Activated naive CD4-positive, alpha-beta T cell treated with anti-CD3 and anti-CD28 coated beads, Interleukin-2, amount 50 U/mL, for 16 hours (primary cell): ENCODE measurements at places on chromosomes 1 and 21.
A peak's percentile ranks its signal among the peaks of the same experiment; 100 is the strongest.

DNA sequence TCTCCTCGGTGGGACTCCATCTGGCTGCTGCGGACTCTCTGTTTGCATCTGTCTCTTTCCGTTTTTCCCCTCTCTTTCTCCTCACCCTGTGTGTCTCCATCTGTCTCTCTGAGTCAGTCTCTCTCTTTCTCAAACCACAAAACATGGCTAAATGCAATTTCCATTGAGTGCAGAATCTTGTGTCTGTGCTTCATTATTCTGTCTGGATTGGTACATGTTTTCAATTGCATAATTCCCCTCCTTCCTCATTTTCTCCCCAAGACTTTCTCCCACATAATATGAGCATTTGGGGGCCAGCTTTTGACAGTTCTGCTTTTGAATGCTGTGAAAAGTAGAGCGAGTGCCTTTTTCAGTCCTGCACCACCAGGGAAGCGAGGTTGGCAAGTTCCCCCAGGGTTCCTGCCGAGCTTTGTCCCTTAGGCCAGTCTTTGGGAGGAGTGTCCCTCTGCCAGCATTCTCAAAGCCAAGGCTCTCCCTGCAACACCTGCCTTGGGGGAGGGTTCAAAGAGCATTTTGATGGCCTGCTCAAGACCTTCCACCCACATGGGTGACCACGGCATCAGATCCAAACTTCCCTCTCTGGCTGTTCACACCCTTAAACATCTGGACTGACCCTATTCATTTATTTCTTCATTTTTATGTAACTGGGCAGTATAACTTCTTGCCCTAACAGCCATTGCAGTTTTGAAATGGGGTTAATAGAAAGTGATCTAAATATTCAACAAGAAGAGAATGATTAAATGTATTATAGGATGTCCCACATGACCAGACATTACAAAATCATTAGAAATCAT lies 32.8 kb upstream of the SCMH1 start:
- no peak for DNase-seq

GRCh38 chr1:234562334-234562733 lies 47.6 kb downstream of the IRF2BP2 start:
- DNase-seq, result no peak

DNA sequence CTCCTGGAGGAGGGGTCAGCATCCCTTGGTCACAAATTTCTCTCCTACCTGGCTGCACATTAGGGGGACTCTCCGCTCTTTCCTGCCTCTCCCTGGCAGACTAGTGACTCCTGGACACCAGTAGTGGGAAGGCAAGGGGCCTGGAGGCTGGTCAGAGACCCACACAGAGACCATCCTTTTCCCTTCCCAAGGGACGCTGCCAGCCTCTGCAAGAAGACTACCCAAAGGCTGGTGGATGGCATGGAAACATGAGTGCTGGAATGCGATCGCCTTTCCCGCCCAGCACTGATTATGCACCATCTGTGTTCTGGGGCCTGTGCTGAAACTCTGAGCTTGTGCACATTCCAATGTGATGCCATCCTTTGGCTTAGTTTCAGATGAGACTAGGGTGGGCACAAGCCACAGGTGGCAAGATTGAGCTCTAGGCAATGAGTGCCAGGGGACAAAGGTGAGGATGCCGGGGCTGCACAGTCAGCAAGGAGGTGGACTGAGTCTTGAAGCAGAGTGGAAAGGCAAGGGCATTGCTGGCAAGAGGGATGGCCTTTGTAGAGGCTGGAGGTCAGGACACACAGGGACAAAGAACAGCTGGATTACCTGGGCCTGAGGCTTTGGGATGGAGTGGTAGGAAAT lies 12.6 kb upstream of the EPS8L3 start:
- DNase-seq, result no peak

- DNase-seq, result no peak
These were observed 81.6 kb upstream of the IRF2BP2 start for GRCh38 chr1:234691567-234691966.

- DNase-seq, result no peak
These were observed 6.7 kb downstream of the ECE1 start for GRCh38 chr1:21283524-21283923.

GRCh38 chr1:24903955-24904730 lies 25.9 kb downstream of the RUNX3 start:
- DNase-seq, result peak; percentile 9

- no peak for DNase-seq
These were observed 17.3 kb downstream of the PCSK9 start for GRCh38 chr1:55056632-55056992.

DNA sequence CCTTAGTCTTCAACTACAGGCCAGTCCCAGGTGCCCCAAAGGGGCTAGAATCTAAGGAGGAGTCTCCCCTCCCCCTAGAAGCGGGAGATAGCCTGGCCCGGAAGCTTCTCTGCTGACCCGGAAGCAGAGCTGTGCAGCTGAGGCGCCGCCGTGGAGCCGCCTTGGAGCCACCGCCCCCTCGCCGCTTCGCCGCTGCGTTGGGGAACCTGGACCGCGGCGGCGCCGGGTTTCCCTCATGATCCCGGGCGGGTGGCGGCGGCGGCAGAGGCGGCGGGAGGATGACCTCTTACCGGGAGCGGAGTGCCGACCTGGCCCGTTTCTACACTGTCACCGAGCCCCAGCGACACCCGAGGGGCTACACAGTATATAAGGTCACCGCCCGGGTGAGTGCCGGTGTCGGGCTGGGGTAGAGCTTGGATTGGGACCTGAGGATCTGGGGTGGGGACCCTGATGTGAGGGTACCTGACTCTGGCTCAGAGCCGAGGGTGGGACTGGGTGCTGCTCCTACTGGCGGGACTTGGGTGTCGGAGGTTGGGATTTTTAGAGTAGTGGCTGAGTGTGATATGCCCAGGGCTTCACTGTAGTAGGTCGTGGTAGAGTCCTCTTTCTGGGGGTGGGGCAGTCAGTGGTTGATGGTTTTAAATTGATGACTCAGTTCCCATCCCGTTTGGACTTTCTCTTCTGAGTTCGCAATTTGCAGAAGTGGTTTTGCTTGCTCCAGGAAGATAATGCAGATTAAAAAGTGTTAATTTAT lies at the start of gene RPS6KC1:
RPS6KC1 (plus strand) TSS at position 115 of the 754 bp plus-strand sequence; CDS start at position 279, 164 bp downstream.
- peak; percentile 87 for DNase-seq

GRCh38 chr1:232218955-232219865 lies 410.7 kb downstream of the SIPA1L2 start:
- no peak for DNase-seq

DNA sequence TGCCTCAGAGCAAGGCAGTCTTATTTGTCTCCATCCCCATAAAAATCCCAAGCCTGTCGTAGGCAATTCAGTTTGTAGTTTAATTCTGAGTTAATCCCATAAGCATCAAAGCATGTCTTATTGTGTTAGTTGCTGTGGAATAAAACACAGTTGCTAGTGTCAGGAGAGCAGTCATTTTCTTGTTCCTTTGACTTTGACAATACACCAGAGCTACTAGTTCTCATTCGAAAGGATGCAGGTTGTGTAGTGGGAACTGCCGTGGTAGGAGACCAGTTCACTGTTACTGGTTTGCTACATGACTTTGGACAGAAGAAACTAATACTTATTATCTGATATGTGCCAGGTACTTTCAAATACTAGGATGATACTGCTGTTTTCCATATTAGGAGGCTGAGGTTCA lies 23.5 kb downstream of the LRIG2 start:
- DNase-seq, result no peak
